Right lobe of liver (tissue), 6 donors: ENCODE measurements at places on chromosomes 1 and 21. TPM values are rescaled to one million over a fixed set of nuclear protein-coding genes. Genes with fewer than 3 reads are reported as not detected.
A peak's percentile ranks its signal among the peaks of the same experiment; 100 is the strongest.

Gene PSRC1
- 1.1 TPM for total RNA-seq

- peaks cover 2% of the 10 kb centered on the region for H3K4me1 ChIP-seq
- H3K27me3 ChIP-seq: no peaks in the 10 kb centered on the region
- no peaks in the 10 kb centered on the region for H3K36me3 ChIP-seq
- peak; percentile 63 for DNase-seq
These were observed 22.6 kb downstream of the BTG2 start for GRCh38 chr1:203327684-203328457.

- no peaks in the 10 kb centered on the region for H3K36me3 ChIP-seq
- H3K27me3 ChIP-seq: no peaks in the 10 kb centered on the region
- H3K4me1 ChIP-seq: no peaks in the 10 kb centered on the region
- no peak for DNase-seq
- H3K4me3 ChIP-seq: no peak overlapping the region
These were observed 34.8 kb upstream of the GREM2 start for GRCh38 chr1:240646571-240647240.

- no peaks in the 10 kb centered on the region for H3K36me3 ChIP-seq
- H3K27me3 ChIP-seq: no peaks in the 10 kb centered on the region
- no peak overlapping the region for H3K4me3 ChIP-seq
- H3K27ac ChIP-seq: no peak overlapping the region
These were observed 11.8 kb upstream of the ZFP69B start for GRCh38 chr1:40438391-40439015.

GRCh38 chr1:160352555-160352954 lies 9.4 kb downstream of the NCSTN start:
- no peak overlapping the region for H3K27ac ChIP-seq
- no peak for DNase-seq
- no peaks in the 10 kb centered on the region for H3K4me1 ChIP-seq
- no peaks in the 10 kb centered on the region for H3K27me3 ChIP-seq
- H3K36me3 ChIP-seq: peaks cover 84% of the 10 kb centered on the region
- no peak overlapping the region for H3K4me3 ChIP-seq

DNA sequence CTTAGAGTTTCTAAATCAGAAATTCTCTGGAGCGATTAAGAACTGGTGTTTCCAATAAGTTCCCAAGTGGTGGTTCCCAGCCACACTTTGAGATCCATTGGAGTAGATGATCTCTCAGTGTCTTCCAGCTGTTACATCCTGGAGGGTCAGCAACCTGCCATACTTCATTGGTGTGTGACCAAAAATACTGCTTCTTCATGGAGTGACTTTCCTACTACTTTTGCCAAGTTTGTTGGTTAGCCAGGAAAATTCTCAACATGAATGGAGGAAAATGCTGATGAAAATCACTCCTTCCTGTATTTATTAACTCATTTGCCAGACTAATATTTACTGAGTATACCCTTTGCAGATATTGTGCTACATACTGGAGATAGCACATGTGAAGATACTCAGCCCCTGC lies 186.1 kb downstream of the FGGY start:
- H3K4me3 ChIP-seq: no peak overlapping the region
- H3K27me3 ChIP-seq: no peaks in the 10 kb centered on the region
- peaks cover 20% of the 10 kb centered on the region for H3K4me1 ChIP-seq
- no peak overlapping the region for H3K27ac ChIP-seq
- H3K36me3 ChIP-seq: no peaks in the 10 kb centered on the region
- DNase-seq: no peak

- H3K4me3 ChIP-seq: no peak overlapping the region
- no peaks in the 10 kb centered on the region for H3K27me3 ChIP-seq
- H3K4me1 ChIP-seq: no peaks in the 10 kb centered on the region
- DNase-seq: no peak
- no peak overlapping the region for H3K27ac ChIP-seq
These were observed 36.0 kb upstream of the ATP2B4 start for GRCh38 chr1:203590603-203591002.

DNA sequence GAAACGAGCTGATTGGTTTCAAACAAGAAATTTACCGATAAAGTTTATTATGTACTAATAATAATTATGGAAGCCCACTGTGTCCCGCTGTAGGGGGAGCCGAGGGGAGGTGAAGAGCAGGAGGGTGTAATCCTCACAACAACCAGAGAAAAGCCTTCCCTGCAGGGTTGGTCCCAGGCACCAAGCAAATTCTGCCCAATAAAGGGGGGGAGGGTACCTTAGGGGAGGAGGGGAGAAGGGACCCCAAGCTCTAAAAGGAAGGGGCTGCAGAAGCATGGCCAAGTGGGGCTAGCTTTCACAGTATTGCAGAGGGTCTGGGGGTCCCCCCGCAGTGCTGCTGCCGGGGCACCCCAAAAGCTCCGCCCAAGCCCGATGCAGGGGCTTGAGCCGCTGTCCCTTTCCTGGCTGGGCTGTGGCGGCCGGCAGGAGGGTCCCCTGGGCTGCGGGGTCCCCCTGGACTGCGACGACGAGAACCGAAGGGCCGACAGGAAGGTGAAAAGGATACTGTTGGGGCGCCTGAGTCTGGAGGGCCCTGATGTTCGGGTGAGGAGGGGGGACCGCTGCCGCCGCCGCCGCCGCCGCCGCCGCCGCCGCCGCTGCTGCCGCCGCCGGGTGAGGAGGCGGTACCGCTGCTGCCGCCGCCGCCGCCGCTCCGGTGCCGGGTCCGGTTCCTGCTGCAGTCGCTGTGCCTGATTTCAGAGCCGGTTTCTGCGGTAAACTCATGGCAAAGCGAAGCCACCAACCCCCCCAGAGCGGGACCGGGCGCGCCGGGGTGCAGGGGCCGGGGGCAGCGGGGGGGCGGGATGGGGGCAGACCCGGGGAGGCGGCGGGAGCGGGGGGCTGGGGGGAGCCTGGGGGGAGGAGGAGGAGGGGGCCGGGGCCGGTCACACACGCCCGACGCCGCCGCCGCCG lies 771 bp downstream of the EIF4G3 start:
- no peaks in the 10 kb centered on the region for H3K36me3 ChIP-seq
- DNase-seq: peak; percentile 70
- H3K27ac ChIP-seq: peak overlapping the region; percentile 78
- peaks cover 18% of the 10 kb centered on the region for H3K4me1 ChIP-seq
- H3K4me3 ChIP-seq: peak overlapping the region; percentile 90

- H3K27ac ChIP-seq: no peak overlapping the region
- H3K4me1 ChIP-seq: no peaks in the 10 kb centered on the region
- no peaks in the 10 kb centered on the region for H3K36me3 ChIP-seq
- no peak for DNase-seq
These were observed 56.6 kb downstream of the ZNF281 start for GRCh38 chr1:200353232-200353631.
